ENCODE measurements at places on chromosomes 2 and 18. TPM values are rescaled to one million over a fixed set of nuclear protein-coding genes. Genes with fewer than 3 reads are reported as not detected.

The TRIM43 gene
- not detected for total RNA-seq

The USP14 gene
- 39.2 TPM for total RNA-seq

The LOXHD1 gene
- 0.12 TPM for total RNA-seq

The CLIP4 gene
- total RNA-seq = 57.7 TPM

- no peak for DNase-seq
- H3K4me3 ChIP-seq = no peak overlapping the region
- no peaks in the 10 kb centered on the region for H3K36me3 ChIP-seq
- H3K27me3 ChIP-seq = no peaks in the 10 kb centered on the region
These were observed 75.1 kb upstream of the TWIST2 start for GRCh38 chr2:238772635-238773297.

DNA sequence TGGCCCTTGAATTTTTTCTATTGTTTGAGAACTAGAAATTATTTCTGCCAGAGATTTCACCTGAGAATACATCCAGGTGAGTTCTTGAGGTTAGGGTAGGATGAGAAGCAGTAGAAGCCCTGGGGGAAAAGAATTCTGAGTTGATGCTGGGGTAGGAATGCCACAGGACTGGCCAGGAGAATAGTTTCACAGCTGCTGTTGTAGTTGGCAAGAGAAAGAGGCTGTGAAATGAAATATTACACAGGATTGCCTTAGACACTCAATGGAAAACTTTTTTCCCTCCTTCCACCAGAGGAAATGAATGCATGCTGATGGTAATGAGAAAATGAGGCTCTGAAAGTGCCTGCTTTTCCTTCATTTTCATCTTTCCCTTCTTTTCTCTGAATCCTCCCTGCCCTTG is 54.6 kb downstream of the PRKCE start:
- H3K27me3 ChIP-seq = no peaks in the 10 kb centered on the region
- DNase-seq = no peak
- no peaks in the 10 kb centered on the region for H3K36me3 ChIP-seq
- H3K4me3 ChIP-seq = no peak overlapping the region
- H3K27ac ChIP-seq = no peak overlapping the region
- no peaks in the 10 kb centered on the region for H3K4me1 ChIP-seq

DNA sequence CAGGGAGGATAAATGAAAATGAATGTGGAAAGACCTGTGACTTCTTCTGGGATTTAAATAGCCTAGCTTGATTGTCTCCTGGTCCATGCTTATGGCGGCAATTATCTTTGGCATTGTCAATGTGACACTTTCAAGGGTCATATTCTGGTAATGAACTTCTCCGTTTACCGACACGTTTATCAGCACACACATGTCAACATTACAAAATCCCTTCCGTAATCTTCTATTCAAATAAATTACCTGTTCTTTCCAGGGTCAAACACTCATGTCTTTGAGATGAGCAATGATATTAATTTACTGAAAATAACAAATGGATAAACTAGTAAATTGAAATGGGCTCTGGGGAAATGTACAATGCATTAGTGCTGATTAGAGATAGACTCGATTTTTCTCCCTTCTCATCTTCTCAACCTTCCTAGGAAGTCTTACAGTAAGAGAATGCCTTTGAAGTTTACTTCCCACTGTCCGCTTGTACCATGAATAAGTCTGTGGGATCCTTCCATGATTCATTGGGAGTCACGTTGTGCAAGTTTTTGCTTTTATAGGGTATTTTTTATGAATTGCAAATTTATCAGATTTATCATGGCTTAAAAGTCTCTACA is 646.3 kb upstream of the LRATD1 start:
- H3K4me3 ChIP-seq = no peak overlapping the region
- no peak for DNase-seq
- no peaks in the 10 kb centered on the region for H3K4me1 ChIP-seq
- no peaks in the 10 kb centered on the region for H3K36me3 ChIP-seq
- H3K27me3 ChIP-seq = no peaks in the 10 kb centered on the region
- no peak overlapping the region for H3K27ac ChIP-seq

DNA sequence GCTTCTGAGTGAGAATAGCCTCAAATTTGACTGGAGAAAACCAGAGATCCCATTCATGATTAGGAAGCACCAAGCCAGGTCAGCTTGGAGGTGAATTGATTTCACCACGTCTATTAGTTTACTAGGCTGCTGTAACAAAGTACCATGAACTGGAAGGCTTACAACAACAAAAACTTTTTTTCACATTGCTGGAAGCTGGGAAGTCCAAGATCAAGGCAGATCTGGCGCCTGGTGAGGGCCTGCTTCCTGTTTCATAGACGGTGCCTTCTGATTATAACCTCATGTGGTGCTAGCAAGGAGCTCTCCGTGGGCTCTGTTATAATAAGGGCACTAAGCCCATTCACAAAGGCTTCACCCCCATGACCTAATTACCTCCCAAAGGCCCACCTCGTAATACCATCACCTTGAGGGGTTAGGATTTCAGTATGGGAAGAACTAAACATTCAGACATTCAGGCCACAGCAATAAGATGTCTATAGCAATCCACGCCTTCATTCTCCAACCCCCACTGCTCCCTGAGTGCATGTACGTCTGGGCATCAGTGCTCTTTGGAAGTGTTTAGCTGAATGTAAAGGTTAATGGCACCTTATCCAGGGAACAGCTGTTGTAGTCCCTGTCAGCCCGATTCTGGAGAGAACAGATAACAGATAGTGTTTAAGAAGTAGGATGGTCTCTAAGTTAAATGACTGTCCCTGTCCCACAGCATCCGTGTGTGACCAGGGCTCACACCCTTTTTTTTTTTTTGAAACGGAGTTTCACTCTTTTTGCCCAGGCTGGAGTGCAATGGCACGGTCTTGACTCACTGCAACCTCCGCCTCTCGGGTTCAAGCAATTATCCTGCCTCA is 89.2 kb downstream of the SOCS6 start:
- no peaks in the 10 kb centered on the region for H3K27me3 ChIP-seq
- no peaks in the 10 kb centered on the region for H3K4me1 ChIP-seq
- no peak for DNase-seq
- H3K27ac ChIP-seq = no peak overlapping the region
- no peaks in the 10 kb centered on the region for H3K36me3 ChIP-seq

- no peak for DNase-seq
- H3K4me3 ChIP-seq = no peak overlapping the region
- H3K27ac ChIP-seq = no peak overlapping the region
- H3K4me1 ChIP-seq = no peaks in the 10 kb centered on the region
- no peaks in the 10 kb centered on the region for H3K27me3 ChIP-seq
These were observed 35.5 kb upstream of the TAF1B start for GRCh38 chr2:9807555-9808305.

DNA sequence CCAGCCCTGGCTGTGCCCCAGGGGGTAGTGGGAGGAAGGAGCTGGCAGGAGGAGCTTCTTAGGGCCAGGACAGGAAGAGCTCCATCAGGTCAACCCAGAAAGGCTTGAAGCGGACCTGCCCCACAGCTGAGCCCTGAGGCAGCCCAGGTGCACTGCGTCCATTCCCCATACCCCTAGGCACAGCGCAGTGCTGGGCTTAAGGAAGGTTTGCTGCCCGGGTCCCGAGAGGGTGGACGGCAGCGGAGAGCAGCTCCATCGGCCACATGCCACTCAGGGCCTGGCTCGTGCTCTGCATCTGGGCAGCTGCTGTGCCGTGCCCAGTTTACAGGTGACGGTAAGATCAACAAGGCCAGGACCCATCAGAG is 26.4 kb downstream of the DNMT3A start:
- H3K4me1 ChIP-seq = peaks cover 34% of the 10 kb centered on the region
- no peak for DNase-seq
- H3K27me3 ChIP-seq = no peaks in the 10 kb centered on the region
- H3K36me3 ChIP-seq = no peaks in the 10 kb centered on the region
- no peak overlapping the region for H3K4me3 ChIP-seq

DNA sequence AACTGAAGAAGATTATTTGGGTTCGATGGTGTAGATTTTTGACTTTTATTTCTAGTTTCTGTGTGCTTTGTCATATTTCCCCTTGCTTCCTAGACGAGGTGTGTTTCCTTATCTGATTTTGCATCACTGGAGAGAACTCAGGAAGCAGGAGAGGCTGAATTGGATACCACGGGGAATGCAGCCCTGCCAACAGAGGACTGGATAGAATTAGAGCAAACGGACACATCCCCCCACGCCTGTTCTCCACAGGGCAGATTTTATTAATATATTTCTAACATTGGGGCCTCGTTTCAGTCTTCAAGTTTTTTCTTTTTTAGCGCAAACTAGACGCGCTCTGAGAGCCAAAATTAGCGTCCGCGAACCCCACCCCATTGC is 678 bp upstream of the VAPA start:
- no peaks in the 10 kb centered on the region for H3K27me3 ChIP-seq
- peak overlapping the region; percentile 98 for H3K27ac ChIP-seq
- no peaks in the 10 kb centered on the region for H3K36me3 ChIP-seq
- no peak for DNase-seq
- peak overlapping the region; percentile 99 for H3K4me3 ChIP-seq
- peaks cover 29% of the 10 kb centered on the region for H3K4me1 ChIP-seq

DNA sequence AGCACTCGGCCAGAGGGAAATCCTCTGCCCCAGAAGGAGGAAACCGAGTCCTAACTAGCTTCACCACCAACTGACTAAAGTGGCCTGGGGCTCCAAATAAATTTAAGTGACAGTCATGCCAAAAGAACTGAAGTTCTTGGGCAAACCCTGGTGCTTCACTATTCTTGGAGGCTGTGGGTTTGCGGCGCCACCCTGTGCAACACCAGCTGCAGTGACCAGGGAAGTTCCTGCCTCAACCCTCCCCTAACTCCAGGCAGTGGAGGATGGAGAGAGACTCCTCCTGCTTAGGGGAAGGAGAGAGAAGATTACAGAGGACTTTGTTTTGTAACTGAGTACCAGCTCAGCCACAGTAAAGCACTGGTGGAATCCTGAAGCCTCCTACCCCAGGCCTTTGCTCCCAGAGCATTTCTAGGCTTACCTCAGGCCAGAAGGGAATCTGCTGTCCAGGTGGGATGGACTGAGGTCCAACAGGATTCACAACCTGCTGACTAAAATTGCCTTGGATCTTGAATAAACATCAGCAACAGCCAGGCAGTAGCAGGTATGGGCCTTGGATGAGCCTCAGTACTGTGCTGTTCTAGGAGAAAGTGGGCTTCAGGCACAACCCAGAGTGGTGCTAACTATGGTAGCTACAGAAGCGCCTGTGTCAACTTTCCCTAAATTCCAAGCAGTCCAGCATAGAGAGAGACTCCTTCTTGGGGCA is 29.4 kb upstream of the BMP10 start:
- no peak overlapping the region for H3K4me3 ChIP-seq
- H3K27me3 ChIP-seq = no peaks in the 10 kb centered on the region
- H3K36me3 ChIP-seq = no peaks in the 10 kb centered on the region
- no peaks in the 10 kb centered on the region for H3K4me1 ChIP-seq
- DNase-seq = no peak

DNA sequence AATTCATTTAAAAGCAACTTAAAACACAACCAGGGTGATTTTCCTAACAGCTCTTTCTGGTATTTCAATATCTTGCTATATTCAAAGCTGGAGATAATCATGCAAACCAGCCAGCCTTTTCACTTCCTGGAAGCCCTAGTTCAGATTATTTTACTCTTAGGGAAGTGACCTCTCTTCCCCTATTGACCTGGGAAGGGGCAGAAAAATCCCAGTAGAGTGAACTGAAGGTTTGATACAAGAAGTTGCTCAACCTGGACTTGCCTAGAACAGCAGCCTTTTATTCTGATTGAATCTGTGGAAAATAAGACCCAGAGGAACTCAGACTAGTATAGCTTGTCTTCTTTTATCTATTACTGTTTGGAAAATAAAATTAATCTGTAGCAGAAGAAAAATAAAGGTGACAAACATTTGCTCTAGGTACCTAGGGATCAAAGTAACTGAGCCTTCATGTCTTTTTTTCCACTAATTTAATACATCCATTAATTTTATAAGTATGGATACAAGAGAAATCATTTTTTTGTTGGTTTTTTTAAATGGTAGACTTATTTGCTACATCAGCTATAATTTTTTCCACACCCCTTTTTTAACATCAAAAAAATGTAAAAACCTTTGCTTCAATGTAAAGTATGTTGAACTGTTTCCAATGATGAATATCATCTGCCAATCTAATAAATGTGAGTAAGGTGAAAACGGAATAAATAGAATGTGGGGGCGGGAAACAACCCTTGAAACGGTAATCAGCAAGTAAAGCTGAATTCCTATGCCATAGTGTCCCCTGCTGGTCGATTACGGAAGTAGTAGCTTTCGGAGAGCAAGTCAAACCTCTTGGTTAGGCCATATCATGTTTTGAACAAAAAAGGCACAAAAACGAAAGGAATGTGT is 629.9 kb downstream of the NRXN1 start:
- H3K4me1 ChIP-seq = no peaks in the 10 kb centered on the region
- no peak for DNase-seq
- H3K27ac ChIP-seq = no peak overlapping the region
- no peaks in the 10 kb centered on the region for H3K36me3 ChIP-seq
- H3K4me3 ChIP-seq = no peak overlapping the region

All from naive thymus-derived CD4-positive, alpha-beta T cell (primary cell).